NCI-H446 (cell line): ENCODE measurements at places on chromosomes 5 and 9.
A peak's percentile ranks its signal among the peaks of the same experiment; 100 is the strongest.

DNA sequence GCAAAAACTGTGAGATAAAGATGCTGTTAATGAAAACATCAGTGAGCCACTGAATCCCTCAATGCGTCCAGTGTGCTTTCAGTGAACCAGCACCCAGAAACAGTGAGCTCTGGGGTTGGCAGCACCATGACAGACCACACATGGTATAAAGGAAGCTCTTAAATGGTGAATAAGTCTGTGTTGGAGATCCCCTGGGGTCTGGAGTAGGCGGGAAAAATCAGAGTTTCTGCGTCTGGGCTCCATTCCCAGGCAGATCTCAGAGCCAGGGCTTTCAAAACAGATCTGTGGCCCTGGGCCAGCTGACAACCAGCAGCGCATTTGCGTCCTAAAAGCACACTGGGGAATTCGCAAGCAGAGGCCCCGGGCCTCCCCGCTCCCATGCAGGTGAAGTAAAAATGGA, 233.5 kb downstream of the FRMD3 start:
- peak; percentile 70 for DNase-seq

DNA sequence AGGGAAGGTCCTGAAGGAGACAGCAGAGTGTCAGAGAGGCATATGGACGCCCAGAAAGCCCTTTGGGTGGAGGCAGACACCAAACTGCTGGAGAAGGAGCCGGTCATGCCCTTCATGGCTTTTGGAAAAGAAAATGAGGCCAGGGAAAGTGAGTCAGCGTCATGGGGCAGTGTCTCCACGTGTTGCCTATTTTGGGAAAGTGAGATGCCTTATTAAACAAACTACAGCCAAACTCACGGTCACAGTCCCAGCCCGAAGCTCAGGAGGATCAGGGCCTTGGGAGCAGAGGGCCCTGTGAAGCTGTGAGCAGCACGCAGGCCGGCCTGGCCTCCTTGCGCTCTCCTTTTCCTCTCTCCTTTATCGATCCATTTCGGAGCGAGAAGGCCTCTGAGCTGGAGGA, 25.0 kb downstream of the RGS3 start:
- no peak for DNase-seq

DNA sequence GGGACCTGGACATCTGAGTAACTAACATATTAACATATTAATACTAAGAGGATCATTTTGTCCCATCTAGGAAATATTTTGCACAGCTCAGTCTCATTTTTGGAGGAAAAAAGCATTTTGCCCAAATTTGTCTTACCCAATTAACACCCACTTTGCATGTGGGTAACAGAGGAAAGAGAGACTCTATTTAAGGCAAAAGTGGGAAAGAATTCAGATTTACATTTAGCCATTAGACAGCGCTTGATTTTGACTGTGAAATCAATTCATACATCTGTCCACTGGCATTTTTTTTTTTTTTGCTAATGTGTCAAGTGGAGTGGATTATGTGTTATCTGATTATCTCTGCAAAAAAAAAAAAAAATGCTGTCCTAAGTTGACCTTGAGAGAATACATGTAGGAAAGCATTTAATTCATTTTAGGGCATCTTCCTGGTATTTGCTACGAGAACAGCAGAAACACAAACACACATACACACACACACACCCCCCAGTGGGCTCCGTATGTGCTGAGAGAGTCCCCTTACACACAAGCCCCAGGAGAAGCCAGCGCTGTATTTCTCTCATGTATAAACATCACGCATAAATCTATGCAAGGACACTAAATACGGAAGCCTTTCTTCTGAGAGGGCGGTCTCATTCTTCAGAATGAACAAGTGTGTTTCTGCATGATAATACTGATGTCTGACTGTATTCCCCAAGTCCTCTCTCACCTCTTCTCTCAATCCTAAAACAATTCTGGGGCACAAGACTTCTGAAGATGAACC, 202.0 kb upstream of the KLF9 start:
- DNase-seq: no peak

GRCh38 chr5:72066705-72067107, 40.6 kb upstream of the MAP1B start:
- DNase-seq: no peak

GRCh38 chr9:14750821-14751220, 28.3 kb upstream of the CER1 start:
- no peak for DNase-seq

GRCh38 chr5:120419127-120419526, 45.0 kb upstream of the PRR16 start:
- DNase-seq: no peak

GRCh38 chr5:150746-151145, 40.5 kb upstream of the LRRC14B start:
- DNase-seq: peak; percentile 79

- no peak for DNase-seq
Observed at GRCh38 chr5:154309805-154310204, 119.3 kb downstream of the GALNT10 start.

- no peak for DNase-seq
Observed at GRCh38 chr5:60578315-60578714, 121.7 kb downstream of the DEPDC1B start.

- no peak for DNase-seq
Observed at GRCh38 chr9:108196332-108197007, 659.3 kb downstream of the ACTL7B start.

GRCh38 chr5:150264667-150265603, 24.6 kb downstream of the CAMK2A start:
- DNase-seq: no peak

DNA sequence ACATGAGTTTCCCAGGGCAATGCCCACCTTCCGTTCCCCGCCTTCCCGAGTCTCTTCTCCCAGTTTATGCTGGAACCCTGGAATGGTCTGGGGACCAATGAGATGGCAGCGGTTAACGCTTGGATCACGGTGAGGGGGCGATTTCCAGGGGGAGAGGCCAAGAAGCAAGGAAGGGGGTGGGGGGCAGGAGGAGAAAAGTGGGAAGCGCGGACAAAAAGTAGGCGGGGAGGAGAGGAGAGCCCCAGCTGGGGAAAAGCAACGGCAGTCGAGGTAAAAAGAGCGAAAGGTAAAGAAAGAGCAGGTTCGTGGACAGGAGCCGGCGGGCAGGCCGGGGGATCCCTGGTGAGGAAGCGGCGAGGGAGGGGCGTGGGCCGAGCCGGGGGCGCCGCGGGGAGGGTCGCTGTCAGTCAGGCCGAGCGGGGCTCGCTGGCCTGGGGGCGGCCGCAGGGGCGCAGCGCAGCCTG, 508 bp upstream of the SNCAIP start:
- peak; percentile 69 for DNase-seq

- peak; percentile 42 for DNase-seq
Observed at GRCh38 chr9:19409401-19410194, 789 bp downstream of the ACER2 start.

DNA sequence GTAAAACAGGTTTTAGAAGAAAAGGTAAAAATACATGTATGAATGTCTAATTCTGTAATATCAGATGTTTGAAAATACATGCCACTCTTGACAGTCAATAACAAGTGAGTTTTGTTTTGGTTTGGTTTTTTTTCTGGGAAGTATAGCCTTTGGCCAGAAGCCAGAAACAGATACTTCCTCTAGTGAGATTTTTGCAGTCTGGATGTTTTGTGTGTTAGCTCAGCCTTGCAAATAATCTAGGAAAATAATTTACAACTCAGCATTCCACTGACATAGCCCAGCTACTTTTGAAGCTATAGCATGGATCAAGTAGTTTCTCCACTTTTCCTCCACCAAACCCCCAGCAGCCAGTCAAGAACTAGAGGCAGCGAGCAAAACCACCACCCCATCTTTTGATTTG, 56.7 kb downstream of the SLC1A1 start:
- peak; percentile 31 for DNase-seq
